LHCN-M2 (cell line): ENCODE measurements at places on chromosomes 6 and 20.
A peak's percentile ranks its signal among the peaks of the same experiment; 100 is the strongest.

DNA sequence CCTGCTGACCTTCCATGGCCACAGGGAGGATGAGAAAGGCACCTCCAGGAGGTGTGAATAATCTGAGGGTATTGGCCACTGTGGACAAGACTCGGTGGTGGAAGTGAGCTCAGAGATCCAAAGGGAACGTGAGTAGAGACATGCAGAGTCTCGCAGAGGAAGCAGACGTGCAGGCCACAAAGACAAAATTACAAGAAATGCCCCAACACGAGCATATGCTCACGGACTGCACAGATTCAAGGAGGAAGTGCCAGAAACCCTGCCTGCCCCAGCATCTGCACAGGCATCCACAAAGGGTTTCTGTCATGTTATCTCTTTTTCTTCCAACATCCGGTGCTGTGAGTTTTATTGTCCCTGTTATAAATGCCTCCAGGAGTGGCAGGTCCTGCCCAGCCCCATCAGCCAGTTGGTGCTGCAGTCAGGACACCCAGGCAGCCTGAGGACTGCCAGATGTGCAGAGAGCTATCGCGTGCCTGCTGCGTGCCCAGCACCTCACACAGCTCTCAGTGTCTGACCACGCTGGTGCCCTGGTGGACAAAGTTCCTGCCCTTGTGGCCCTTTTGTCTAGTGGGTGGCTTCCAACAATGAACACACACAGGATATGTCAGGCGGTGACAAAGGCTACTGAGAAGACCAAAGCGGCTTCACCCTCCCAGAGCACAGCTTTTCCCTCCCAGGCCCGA is 34.0 kb upstream of the FANCE start:
- DNase-seq = no peak

GRCh38 chr6:1605004-1605892 is 4.5 kb upstream of the FOXC1 start:
- no peak for DNase-seq

- no peak for DNase-seq
Observed at GRCh38 chr6:162875070-162875469, 147.3 kb downstream of the PACRG start.

GRCh38 chr20:25085756-25086495 is 4.0 kb upstream of the VSX1 start:
- no peak for DNase-seq

GRCh38 chr6:6758915-6759654 is 170.6 kb downstream of the LY86 start:
- DNase-seq = peak; percentile 30

DNA sequence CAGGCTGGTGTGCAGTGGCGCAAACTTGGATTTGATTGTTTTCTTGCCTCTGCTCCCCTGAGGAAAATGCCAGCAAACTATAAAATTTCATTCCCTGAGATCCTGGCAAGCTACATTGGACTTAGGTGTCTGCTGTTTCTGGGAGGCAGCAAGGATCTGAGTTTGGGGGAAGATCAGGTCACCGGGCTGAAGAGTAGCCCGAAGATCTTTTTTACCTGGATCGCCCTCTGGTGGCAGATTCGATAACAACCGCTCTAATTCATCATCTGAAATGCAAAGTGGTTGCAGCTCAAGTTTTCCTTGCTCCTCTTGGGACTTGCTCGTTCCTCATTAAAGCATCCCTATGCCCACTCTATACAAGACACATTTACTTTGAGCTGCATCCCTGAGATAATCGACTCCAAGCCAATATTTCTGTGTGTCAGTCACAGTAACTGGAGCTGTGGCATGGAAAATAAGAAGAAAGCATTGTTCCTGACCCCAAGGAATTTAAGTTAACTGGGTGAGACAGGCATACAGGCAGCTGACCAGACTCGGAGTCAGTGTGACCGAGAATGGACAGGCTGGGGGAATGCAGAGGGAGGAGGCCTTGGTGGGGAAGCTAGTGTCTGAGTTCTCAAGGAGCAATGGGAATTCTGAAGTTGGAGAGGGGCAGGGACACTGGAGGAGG is 131.8 kb upstream of the PROKR2 start:
- peak; percentile 34 for DNase-seq

- DNase-seq = no peak
Observed at GRCh38 chr6:124670801-124671200, 291.4 kb upstream of the RNF217 start.

- no peak for DNase-seq
Observed at GRCh38 chr6:27452496-27452897, 20.4 kb downstream of the ZNF184 start.

DNA sequence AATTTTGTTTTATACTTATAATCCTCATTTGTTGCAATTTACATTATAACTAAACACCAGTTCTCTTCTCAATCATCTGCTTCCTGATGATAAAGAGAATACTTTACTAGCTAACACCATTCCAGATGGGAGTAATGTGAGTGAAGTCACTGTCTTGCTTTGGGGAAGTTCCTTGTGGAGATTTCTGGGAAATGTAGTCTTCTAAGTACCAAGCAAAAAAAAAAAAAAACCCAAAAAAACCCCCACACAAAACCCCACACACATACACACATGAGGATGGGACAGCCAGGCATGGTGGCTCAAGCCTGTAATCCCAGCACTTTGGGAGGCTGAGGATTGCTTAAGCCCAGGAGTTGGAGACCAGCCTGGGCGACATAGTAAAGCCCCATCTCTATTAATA is 2.2 kb upstream of the SNPH start:
- peak; percentile 31 for DNase-seq

- DNase-seq = no peak
Observed at GRCh38 chr6:122374307-122374706, 25.1 kb upstream of the HSF2 start.
